Activated CD4-positive, CD25-positive, alpha-beta regulatory T cell treated with anti-CD3 and anti-CD28 coated beads, Interleukin-2, amount 50 U/mL, for 16 hours (primary cell): ENCODE measurements at places on chromosomes 4 and X.

DNA sequence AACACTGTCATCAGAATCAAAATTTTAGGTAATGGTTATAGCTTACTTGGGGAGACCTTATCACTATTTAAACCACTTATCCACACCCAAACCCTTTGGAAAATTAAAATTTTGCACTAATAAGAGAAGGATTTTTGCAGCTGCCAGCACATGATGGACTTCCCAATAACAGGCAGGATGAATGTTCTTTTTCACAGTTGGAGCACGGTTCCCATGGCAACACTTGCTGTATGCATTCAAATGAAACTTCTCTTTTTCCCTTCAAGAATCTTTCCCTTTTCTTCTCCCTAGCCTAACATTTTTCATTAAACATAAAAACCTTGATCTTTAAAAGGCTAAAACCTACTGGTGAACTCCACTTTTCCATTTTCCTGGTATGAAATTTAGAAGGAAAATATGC, 768.2 kb downstream of the KCTD8 start:
- no peak for DNase-seq

- no peak for DNase-seq
These were observed 343.5 kb upstream of the F9 start for GRCh38 chrX:139186991-139187390.

GRCh38 chr4:38382520-38382919, 281.5 kb upstream of the KLF3 start:
- DNase-seq: no peak

GRCh38 chrX:42399632-42400024, 378.3 kb downstream of the PPP1R2C start:
- DNase-seq: no peak

DNA sequence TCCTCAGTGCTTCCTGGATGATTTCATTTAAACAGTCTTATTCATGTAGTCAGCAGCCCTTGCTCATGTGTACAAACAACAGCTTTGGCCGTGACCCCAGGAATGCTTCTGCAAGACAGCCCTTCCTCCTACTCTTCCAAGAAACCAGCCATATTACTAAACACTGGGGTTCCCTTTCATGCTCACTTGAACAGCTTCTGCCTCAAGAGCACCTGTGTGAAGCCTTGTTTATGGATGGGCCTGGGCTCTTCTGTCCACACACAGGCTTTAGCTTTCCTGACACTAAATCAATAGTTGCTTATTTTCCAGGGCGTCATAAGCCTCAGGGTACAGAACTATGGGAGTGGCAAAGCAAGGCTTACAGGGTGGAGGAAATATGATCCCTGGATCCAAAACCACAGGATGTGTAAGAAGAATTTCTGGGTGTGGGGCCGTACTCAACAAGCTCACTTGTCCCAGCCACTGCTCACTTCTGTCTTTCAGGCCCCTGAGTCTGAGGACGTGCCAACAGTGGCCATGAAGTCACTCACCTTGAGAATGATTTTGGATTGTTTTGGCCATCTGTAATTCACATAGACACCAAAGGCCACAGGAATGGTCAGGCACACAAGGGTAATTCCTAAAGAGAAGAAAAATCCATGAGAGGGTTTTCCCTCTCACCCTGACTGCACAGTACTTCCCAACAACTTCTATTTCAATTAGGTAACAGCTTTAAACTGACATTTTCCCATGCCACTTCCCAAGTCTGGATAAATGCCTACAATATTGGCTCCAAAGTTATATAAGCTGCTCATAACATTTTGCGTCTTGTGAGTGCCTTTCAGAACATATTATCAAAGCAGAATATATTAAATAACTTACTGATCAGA, 17.7 kb downstream of the SLC10A6 start:
- DNase-seq: no peak

DNA sequence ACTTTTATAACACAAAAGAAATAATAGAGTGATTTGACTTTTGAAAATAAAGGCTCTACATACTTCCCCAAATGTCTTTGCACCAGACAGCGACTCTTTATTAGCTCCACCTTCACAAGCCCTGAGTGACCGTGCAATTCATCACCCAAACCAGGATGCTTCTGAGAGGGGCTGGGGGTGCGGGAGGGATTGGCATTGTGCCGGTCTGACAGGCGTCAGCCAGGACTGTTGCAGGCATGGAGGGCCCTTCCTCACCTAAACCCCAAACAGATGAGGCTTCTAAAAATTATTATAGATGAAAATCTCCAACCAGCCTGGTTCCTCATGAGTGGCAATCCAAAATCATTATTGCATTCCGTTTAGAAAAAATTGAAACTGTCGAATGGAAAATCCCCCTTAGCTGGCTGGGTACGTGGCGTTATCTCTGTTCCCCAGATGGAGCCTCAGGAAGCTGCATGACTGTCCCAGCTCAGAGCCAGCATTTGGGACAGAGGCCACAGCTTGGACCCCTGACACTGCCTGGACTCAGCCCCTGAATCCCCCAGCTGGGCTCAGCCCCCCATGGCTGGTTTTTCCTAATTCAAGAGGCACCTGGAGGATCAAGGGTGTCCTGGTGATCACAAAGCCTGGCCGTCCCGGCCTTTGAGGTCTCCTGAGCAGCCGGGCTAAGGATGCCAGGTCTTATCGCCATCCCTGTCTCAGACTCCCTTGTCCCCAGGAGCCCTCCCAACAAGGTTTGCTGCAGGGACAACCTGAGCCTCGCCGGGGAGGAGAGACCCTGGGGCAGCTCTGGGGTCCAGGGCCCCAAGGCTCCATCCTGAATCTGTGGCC, 60.4 kb downstream of the SORCS2 start:
- DNase-seq: no peak

DNA sequence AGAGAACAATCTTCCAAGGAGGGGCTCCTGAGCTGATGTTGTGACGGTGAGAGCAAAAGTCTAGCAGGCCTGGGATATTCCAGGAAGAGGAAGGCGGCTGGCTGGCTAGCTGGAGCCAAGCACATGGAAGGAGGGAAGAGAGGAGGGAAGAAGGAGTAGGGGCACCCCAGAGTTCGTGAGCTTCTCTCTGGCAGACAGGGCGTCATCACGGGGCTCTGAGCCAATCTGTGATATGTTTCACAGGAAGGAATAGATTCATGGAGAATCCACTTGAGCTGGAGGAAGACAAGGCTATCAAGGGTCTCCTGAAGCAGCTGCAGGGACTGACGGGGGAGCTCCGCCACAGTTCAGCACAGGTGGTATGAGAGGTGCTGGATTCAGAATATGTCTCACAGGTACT, 73.6 kb downstream of the DHRSX start:
- no peak for DNase-seq

DNA sequence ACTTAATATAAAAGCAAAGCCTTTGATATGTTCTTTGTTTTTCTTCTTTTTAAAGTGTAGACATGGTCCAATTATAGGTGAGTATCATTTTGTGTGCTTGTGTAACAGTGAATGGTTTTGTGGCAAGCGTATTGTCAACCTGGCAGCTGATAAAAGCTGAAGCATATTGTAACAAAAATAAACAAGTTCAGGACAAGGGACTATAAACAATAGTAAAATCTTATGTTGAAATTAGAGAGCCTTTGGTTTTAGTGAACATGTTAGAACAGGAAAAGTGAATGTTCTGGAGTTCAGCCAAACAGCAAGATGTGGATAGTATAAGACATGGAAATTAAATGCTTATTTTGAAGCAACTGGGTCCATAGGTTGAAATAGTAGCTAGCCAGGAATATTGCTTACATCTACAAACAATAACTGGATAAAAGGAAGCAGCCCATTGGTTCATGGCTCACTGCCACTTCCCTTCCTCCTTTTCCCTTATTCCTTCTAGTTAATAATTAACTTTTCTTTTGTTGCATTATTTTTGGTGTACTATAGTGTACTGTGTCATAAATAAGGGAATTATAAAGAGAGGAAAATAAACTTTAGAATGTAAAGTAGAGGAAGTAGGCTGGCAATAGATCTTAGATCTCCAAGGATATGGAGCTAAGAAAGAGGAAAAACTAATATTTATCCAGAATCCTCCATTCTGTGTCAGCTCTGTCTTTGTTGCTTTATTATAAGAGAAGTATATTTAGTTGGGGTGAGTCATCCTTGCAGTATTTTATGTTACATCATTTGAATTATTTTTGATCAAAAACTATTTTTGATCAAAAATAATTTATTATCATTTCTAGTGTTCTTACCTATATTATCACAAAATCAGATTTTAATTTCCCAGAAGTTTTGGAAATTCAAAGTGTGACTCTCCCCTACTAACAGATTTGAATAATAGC, 65.6 kb downstream of the MRPL1 start:
- DNase-seq: no peak

GRCh38 chr4:16893141-16893651, 5.2 kb downstream of the LDB2 start:
- no peak for DNase-seq

DNA sequence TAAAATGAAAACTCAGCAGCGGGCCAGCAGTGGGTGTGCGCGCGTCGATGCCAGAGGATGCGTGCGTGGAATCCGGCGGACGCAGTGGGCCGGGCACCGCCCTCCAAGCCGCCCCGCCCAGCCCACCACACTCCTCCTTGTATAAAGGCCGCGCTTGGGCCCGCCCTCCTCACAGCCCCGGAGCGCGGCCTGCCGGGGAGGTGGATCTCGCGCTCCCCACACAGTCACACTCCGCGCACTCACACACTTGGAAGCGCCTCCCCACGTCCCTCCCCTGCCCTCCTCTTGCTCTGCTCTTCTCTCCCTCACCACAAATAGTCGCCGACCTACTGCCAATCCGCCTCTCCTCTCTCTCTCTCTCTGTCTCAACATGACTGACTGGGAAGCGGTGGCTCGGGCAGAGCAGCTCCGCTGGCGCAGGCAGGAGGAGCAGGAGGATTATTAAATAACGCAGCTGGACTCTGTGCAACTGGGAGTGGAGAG, at the start of gene CCSER1:
TSS of gene CCSER1 (plus strand) at position 172 of the 483 bp plus-strand sequence.
- DNase-seq: no peak

- no peak for DNase-seq
These were observed 121.2 kb upstream of the LNX1 start for GRCh38 chr4:53712408-53713020.

DNA sequence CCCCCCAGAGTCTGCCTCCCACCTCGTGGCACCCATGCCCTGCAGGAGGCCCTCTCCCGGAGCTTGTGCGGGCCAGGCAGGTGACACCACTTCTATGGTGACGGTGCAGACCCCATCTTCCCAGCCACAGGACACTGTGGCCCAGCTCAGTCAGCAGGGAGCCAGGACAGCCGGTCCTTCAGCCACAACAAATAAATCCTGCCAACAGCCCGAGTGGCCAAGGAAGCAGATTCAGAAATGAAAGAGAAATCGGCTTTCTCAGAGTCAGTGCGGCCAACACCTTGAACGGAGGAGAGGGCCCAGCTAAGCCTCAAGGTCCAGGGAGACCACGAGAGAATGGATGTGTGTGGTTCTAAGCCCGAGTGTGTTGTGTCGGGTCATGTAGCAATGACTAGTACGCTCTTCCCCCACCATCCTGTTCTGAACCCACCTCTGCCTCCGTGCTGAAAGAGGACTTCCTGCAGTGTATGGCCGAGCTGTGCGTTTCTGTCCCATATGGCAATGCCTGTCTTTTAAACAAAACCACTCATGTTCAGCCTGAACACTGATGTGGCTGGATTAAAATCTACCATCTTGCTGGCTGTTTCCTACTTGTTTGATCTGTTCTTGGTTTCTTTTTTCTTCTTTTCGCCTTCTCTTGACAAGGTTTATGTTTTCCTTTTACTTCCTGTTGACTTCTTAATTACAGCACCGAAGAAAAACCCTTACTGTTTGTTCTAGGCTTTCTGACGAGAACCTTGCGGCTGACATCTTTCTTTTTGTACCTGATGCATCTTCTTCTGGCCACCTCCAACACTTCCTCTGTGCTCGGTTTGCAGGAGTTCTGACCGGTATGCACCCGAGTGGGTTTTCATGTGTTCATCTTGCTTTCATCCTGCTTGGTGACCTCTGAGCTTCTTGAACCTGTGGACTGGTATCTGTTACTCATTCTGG, 53.1 kb downstream of the GAK start:
- no peak for DNase-seq

DNA sequence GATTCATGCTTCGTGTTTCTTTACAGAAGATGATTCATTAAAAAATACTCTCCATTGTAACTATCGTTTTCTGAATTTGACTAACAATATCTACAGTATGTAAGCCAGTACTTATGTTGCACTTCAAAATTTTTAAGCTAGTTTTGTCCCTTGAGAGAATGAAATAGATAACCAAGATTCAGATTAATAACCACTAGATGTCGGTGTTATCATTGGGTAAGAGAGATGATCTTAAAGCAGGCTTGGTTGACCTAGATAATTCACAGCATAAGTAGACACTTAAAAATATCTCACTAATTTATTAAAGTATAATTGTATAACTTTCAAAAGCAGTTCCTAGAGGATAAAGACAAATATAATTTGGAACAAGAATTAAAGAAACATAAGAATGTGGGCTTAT, 430.9 kb downstream of the C4orf33 start:
- DNase-seq: no peak

- no peak for DNase-seq
These were observed 36.3 kb downstream of the RPS6KA3 start for GRCh38 chrX:20230406-20230805.

DNA sequence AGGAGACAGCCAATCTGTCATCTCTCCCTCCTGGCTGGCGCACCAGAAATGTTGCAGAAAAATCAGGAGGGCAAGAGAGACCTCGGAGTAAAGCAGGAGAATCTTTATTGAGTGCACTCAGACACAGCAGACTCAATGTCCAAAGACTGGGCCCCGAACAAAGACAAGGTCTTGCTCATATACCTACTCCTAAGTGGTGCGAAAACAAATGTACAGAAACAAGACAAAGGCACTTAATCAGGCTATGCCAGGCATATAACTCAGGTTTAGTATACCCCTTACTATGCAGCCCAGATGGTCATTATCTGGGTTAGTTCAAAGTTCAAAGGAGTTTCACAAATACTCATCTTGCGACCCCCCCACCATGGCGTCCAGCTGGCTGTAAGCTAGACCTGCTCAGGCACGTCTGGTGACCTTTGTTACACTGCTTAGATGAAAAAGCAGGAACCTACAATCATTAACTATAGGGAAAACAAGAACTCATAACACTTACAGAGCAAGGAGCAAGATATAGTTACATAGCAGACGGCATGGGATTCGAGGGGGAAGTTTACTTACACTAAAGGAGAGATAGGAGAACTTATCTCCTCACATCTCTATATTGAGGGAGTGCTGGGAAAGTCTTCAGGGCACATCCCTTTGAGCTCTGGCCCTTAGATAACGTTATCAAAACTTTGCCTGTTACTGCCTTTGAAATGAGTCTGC, 27.5 kb downstream of the SULT1E1 start:
- DNase-seq: no peak

GRCh38 chrX:68832101-68832416, 3.2 kb downstream of the EFNB1 start:
- no peak for DNase-seq
